D721Med (cell line): ENCODE measurements at places on chromosomes 13 and 19.

- DNase-seq: no peak
Observed at GRCh38 chr19:57671124-57671895, 2.6 kb downstream of the ZSCAN4 start.

DNA sequence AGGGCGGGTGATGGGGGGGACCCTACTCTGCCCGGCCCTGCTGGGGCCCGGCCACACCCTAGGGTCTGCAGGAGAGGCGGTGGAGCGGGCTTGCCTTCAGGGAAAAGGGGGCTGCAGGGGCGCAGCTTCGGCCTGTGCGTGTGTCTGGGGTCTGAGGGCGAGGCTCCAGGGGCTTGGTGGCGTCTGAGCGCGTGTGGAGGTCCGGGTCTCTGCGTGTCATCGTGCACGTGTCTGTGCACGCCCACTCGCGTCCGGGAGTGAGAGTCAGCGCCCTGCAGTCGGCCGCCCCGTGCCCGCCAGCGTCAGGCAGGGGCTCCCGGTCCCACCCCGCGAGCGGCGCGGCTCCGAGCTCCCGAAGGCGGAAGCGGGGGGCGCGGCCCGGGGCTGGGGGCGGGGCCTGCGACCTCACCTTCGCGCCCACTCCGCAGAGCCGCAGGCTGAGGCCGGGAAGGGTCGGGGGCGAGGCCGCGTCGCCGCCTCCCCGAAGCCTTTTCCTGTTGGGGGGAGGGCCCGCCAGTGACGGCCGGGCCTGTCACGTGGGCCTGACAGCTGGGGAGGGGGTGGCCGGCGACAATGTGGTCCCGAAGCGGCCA lies at the start of gene ARHGAP45:
TSS of gene ARHGAP45 (plus strand) at position 420 of the 593 bp plus-strand sequence. CDS start 239 bp downstream, outside the sequence.
- no peak for DNase-seq

DNA sequence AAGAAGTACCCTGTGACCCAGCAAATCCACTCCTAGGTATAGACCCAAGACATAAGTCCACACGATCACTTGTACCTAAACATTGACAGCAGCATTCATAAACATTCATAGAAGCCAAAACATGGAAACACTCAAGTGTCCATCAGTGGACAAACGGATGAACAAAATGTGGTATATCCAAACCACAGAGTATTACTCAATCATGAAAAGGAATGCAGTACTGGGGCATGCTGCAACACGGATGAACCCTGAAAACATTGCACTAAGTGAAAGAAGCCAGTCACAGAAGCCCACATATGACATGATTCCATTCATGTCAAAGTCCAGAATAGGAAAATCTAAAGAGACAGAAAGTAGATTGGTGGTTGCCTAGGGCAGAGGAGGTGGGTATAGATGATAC lies 22.8 kb upstream of the CCNE1 start:
- no peak for DNase-seq

- DNase-seq: no peak
Observed at GRCh38 chr13:42547612-42548011, 26.3 kb upstream of the TNFSF11 start.

DNA sequence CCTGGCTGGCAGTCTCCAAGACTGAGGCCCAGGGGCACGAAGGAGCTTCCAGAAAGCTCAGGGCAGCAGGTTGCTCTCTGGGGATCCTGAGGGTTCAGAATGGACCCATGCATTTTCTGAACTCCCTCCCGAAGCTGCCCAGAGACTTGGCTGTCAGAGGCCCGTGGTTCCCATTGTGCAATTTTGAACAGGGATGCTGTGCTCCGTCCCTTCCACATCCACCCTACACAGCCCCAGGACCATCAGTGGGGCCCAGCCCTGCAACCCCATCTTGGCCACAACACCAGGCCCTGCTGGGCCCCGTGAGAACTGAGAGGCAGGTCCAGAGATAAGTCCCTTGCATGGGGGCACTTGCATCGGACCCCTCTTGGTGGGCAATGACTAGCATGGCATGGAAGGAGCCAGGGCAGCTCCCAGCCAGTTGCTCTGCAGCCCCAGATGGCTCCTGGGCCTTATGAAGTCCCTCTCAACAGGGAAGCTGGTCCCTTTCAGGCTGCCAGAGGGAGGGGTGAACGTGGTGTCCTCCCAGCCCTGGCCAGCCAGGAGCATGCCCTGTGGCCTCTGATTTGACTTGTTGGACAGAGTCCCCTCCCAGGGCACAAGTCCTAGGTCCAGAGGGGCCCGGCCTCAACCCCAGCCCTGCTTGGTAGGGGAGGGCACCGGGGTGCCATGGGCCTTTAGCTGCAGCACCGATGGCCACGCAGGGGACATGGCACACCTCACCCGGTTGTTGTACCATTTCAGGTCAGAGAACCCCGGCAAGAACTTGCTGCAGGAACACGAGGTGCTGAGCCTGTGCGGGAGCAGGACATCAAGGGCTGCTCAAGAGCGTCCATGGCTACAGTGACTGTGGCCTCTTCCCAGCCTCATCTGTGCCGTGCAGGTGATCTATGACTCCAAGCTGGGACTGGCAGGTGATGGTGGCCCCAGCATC lies 17.3 kb upstream of the ZNF14 start:
- no peak for DNase-seq

DNA sequence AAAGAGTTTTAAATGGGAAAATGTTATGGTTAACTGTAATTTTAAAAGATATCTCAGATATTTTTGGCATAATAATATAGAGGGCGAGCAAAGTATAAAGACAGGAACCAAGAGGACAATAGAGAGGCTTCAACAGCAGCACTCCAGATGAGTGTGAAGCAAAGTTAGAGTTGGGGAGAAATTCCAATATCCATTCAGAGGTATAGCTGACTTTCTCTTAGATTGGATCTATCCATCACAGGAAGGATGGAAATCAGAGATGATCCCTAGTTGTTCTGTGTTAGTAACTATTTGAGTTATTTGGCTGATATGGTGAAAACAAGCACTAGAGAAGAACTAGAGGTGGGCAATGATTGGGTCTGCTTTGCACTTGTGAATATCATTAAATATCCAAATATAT lies 786.0 kb upstream of the KLHL1 start:
- no peak for DNase-seq

GRCh38 chr19:35911790-35912189 lies 3.7 kb upstream of the TYROBP start:
- no peak for DNase-seq

GRCh38 chr19:32091241-32091640 lies 254.2 kb upstream of the ZNF507 start:
- DNase-seq: no peak

DNA sequence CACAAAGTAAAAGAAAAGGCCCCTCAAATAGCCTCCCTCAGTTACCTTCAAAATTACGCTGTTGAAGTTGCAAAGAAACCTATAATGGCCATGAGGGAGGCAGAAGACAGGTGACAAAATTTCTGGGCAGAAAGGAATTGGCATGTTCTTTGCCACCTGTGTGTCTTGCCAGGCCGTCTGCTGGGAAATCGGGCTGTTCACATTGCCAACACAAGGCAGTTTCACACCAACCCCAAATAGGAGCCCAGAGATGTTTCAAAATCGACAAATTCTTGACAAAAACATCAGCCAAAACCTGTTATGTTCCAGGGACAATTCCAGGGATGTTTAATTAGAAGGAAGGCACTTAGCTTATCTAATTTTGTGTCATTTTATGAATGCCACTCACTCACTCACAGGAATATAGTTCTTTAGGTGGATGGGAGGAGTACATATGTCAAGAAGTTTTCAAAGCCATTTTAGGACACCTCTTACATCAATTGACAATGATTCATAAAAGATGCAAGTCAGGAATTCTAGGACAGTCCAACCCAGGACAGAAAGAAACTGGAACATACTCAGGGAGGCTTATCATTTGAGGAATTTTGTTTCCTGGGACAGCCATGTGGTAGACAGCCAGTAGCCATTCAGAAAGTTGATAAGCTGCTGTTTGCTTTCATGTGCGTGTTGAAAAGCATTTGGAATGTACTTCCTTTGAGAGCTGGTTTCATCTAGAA lies 164.5 kb downstream of the RGCC start:
- DNase-seq: no peak

DNA sequence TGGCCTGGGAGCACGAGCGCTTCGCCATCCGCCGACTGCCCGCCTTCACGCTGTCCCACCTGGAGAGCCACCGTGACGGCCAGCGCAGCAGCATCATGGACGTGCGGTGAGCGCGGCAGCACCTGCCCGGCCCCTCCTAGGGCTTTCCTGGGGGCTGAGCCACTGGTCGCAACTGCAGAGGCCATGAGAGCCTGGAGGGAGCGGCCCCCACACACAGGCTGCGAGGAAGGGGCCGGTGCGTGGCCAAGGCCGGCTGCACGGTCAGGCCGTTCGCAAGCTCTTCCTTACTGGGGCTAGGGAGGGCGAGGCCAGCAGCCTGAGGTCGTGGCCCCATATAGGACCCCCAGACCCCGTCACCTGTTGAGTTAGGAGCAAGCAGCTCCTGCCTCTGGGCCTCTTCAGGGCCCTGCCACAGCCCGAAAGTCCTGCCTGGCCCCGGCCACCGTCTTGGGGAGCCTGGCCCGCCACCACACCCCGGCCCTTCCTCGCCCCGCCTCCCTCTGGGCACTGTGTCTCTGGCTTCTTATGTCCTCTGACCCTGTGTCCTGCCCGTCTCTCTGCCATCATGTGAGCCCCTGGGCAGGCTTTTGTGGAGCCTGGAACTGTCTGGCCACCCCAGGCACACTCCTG lies 19.0 kb downstream of the NCLN start:
- no peak for DNase-seq

DNA sequence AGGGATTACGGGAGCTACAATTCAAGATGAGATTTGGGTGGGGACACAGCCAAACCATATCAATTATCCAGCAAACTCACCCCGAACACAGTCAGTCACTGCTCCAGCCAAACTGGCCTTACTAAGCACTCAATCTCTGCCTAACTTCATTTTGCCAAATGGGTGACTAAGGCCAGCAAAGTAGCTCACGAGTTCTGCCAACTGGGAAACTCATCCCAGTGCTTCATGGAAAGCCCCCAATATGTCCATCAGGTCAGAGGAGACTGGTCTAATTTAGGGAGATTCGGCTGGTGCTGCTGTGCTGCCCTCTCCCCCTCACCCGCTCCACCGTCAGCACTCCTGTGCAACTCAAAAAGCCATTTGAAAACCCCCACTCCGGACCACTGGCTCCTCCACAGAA lies 324.0 kb downstream of the FOXO1 start:
- DNase-seq: no peak

DNA sequence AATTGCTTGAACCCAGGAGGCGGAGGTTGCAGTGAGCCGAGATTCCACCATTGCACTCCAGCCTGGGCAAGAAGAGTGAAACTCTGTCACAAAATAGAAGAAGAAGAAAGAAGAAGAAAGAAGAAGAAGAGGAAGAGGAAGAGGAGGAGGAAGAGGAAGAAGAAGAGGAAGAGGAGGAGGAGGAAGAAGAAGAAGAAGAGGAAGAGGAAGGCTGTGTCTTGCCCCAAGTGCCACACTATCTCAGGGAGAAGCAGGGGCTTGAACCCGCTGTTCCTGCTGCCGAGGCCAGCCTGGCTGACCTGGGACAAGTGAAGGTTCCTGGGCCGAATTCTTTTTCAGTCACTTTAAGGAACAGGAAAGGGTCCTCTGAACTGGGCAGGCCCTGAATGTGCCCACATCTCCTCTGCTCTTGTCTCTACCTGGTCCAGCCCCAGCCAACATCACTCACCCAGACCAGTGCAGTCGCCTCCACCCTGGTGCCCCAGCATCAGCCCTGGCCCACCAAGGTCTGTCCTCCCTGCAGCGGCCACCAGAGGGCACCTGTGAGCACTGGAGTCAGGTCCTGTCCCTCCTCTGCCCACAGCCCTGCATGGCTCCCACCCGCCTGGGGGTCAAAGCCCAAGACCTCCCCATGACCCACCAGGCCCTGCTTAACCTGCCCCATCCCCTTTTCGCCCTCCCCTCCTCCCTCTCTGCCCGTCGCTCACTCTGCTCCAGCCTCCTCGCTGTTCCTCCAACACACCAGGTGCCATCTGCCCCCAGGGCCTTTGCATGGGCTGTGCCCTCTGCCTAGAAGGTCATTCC lies 20.0 kb downstream of the TICAM1 start:
- peak; percentile 67 for DNase-seq

DNA sequence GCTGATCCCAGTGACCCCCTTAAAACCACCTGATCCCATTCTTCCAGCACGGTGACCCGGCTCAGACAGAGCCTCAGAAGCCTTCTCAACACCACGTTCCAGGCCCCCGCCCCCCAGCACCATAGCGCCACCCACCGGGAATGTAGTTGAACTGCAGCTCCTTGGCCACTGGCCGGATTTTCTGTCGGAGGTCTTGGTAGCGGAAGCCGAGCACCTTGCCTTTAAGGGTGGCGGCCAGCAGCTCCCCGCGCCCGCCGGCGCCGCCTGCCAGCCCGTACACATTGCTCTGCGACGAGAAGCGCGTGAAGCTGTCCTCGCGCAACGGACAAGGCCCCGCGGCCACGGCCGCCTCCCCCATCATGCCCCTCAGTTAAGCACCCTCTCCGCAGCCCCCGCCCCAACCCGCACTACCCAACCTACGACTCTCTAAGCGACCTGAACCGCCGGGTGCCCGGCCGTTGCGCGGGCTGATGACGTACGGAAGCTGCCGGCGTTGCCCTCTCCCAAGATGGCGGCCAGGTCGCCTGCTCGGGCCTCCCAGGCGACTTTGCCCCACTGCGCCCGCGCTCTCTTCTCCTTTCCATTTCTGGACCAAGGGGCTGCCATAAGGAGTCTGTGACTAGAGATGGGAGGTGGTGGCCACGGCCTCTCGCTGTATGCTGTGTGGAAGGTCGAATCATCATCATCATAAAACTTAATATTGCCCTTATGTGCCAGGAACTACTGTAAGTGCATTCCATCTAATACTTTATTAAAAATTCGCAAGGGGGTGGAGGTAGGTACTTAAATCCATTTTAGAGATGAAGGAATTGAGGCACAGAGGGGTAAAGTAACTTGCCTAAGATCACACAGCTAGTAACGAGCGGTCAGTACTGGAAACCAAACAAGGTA lies at the start of gene KPTN:
TSS of gene KPTN (minus strand) at position 420 of the 891 bp plus-strand sequence. CDS start at position 361, 59 bp downstream.
- peak; percentile 96 for DNase-seq

GRCh38 chr19:2056837-2057192 lies 5.8 kb upstream of the MKNK2 start:
- DNase-seq: no peak
